Stimulated activated CD4-positive, alpha-beta T cell treated with anti-CD3 and anti-CD28 coated beads, Interleukin-2, amount 100 ng/mL, for 24 hours (primary cell): ENCODE measurements at places on chromosomes 5 and 9.

GRCh38 chr5:152689250-152689711 is 284.2 kb upstream of the NMUR2 start:
- DNase-seq = no peak

- no peak for DNase-seq
These were observed 16.9 kb upstream of the SNCAIP start for GRCh38 chr5:122295138-122295537.

DNA sequence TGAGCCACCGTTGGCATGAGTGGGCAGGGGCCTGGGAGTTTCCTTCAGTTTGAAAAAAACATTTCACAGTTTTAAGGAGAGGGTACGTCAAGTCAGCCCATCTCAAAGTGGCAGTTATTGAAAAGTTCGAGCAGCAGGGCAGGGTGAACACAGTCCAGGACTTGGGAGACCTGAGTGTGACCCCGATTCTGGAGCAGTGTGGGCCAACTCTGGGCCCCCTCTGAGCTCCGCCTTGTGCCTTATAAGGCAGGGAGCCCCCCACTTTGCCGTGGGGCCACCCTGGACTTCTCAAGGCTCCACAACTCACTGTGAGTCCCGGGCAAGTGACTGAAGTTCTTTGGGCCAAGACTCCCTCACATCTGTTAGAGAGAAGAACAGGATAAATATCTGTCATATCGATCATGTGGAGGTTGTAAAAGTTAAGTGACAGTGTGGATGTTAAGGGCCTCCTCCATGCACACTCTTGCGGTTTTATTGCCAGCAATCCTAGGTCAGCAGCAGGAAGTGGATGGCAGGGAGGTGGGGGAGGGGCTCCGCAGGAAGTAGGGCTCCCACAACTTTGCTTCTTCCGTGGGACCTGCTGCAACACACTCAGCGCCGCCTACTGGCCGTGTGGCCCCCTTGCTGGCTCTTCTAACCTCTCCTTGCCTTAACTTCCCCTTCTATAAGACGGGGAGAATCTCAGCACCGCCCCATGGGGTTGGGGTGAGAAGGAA is 38.4 kb downstream of the HRH2 start:
- peak; percentile 88 for DNase-seq

- no peak for DNase-seq
These were observed 382.5 kb downstream of the TMEM161B start for GRCh38 chr5:87886164-87886563.

DNA sequence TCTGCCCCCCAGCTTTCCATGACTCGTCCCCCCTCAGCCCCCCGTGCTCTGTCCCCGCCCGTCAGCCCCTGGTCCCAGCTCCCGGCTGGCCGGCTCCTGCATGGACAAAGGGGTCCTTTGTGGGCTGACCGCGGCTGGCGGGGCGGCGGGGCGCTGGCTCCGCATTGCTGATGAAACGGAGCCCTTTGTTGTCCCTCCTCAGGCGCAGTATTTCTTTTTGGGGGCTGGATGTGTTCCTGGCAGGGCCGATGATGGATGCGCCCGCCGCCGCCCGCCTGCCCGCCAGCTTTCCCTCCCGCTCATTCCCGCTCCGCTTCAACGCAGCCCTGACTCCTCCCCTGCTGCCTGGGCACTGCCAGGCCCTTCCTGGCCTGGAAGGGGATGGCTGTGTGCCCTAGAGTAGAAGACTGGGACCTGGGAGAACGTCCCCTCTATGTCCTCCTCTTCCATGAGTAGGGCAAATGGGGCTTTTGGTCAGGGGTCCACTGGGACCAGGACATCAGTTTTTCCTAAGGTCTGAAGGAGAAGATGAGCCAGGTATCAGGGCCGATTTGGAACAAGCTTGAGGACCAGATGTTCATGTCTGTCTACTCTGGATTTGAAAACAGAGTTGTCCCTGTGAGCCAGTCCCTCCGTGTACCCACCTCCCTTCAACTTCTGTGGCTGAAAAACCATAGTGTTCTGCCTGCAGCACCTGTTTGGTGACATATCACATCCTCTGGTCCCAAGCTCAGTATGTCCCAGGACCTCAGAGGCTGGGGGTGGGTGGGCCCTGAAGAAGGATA is 29.0 kb downstream of the CXXC5 start:
- DNase-seq = no peak

DNA sequence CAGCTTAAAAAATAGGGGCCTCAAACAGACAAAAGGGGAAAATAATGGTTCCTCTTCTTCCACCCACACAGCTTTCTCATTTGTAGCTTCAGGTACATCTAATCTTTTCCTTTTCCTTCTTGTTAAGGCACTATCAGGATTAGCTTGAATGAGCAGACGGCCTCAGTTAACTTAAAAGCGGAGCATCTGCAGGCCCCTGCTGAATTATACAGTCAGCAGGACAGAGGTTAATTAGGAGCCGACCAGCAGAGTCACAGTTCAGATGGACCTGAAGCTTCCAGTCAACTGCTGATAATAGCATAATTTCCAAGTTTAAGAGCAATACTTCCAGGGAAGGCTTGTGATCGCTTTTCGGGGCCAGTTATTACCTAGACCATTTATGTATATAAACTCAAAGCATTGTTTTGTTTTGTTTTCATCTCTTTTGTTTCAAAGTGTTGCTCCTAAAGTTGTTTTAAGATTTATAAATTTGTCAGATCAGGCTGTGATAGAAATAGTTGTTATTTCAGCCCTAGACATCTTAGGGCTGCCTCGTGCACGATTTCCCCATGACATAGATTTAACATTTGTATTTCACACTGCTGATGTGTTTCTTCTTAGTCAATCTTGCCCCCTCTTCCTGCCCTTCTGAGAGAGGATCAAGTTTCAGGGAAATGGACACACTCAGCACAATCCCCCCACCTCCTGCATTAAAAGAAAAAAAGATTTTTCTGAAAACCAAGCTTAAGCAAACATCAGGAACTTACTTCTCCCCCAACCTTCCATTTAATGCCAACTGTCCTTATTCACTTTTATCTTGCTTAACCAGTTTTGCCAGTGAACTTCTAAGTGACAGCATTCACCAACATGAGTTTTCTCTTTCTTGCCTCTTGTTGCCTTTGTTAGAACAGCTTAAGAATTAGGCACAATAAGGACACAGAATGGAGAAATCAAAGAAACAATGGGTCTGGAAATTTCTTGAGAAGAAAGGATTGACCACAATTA is 449.8 kb downstream of the ARHGEF28 start:
- no peak for DNase-seq

GRCh38 chr5:106423109-106423897 is 1247.4 kb downstream of the EFNA5 start:
- DNase-seq = no peak

DNA sequence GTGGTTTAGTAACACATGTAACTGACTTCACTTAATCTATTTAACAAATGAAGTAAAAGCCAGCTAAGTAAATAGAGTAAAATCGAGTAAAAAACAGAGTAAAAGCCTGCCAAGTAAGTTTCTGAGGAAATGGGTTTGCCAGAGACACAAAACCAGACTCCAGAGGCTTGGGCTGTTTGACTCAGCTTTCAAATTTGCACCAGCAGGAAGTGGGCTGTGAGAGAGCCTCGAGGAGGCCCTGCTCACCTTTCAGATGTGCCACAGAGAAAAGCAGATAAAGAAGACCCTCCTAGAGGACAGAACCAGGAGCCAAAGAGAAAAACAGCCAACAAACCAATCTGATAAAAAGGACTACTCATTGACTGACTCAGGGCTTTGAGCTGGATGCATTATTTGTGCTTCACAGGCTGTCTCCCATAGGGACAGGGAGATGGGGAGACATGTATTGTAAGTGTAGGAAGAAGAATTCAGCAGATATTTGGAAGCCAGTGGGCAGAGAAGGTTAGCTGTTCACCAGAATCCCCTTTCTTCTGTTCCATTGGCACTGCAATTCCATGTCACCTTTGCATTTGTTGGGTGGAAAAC is 14.4 kb upstream of the AMACR start:
- DNase-seq = no peak

DNA sequence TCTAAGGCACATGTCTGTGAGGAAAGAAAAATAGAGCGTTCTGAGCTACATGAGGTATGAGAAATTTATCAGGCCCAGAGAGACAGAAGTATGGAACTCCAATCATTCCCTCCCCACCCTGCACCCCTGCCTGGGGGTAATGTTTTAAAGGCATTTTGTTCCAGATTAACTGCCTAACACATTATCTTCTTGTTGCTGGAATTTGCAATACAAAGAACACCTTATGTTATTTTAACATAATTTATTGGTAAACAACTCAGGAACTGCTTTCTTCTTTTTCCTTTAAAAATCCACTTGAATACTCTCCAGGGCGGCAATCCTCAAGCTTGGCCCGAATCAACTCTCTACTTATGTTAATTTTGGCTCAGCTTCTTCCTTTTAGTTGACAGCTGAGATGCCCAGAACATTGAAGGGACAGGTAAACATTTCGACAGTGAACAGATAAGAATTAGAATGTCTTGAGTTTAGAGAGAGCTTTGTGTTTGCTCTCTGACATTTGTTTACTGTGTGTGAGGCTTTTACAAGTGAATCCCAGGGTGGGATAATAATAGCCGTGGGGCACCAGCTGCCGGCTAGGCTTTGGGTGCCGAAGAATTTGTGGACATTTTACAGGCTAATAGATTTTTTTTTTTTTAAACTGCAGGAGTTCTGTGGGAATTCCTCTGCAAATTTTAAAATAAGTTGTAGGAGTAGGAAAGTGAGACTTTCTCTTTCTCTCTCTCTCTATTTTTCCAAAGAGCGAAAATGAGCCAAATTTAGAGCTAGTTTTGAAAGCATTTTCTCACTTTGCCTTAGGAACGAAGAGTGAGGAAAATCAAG is 96.4 kb upstream of the TAF11L2 start:
- DNase-seq = no peak

GRCh38 chr5:102411-103043 is 10.6 kb downstream of the PLEKHG4B start:
- DNase-seq = no peak

- no peak for DNase-seq
These were observed 103.5 kb upstream of the APC start for GRCh38 chr5:112634166-112634565.

DNA sequence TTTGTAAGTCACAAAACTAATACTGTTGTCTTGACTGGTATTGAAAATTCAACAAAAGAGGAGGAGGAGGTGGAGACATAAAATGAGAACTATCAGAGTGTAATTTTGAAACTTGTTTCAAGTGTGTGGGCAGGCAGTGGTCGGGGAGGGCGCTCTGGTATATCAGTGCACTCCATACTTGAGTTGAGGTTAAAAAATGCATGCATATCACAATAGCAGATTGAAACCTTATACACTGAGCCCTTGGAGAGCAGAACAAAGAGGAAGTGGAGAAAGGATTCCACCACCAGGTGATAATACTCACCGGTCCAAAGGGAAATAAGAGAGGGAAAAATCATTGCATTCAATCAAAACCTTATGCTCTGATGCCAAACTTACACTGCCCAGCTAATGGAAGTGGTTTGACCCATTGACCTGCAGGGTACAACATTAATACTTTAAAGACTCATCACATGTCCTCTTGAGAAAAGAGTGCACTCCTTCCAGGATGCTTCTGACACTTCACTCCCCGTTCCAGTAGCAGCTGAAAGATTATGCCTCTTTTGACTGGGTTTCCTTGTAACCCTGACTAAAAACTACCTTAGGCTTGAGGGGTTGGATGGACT is 79.5 kb upstream of the FAM169A start:
- DNase-seq = peak; percentile 32

DNA sequence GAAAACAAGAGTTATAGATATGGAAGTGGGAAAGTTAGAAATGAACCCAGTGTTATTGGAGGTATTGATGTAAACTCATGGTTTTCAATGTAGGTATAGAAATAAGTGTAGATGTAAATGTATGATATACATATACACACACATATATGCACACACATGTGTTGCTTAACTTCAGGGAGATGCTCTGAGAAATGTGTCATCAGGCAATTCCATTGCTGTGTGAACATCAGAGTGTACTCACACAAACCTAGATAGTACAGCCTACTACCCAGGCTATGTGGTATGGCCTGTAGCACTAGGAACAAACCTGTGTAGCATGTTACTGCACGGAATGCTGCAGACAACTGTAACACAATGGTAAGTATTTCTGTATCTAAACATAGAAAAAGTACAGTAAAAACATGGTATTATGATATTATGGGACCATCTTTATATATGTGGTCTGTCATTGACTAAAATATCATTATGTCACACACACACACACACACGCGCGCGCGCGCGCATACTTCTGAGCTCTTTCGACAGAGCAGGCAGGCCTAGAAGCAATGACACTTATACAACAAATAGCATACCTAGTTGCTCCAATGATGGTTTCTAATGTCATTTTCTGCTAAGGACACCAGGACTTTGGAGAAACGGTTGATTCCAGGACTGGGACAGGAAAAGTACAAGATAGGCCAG is 86.6 kb downstream of the MACROH2A1 start:
- DNase-seq = no peak

GRCh38 chr5:108380531-108381349 is 1.2 kb downstream of the FBXL17 start:
- peak; percentile 59 for DNase-seq

DNA sequence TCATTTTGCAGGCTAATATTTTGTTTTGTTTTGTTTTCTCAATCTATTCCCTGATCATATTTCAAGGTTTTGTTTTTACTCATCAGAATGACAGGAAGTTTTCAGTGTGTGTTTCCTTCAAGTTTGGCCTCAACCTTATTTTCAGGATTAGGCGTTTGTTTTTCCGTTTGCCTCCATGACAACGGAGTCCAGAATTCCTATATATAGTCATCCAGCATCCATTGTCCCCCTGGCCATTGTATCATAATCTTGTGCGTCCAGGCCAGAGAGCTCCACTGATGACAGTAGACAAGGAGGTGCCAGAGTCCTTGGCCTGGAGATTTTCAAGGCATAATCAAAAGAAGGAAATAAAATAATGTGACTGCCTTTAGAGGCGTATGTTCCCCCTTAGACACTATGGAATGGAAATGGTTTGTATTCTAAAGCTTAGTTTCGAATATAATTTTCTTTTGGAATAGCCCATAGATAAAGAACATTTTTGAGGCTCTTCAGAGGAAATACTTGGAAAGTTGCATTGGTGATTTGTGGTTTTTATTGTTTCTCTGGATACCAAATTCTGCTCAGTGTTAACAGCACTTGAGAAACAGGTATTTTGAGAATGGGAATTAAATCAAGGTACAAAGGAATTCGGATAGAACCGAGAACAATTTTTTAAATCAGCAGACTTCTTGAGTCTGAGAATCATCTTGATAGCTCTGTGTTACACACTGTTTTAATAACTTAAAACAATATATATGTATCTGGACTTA is 99.8 kb downstream of the ZNF462 start:
- no peak for DNase-seq

DNA sequence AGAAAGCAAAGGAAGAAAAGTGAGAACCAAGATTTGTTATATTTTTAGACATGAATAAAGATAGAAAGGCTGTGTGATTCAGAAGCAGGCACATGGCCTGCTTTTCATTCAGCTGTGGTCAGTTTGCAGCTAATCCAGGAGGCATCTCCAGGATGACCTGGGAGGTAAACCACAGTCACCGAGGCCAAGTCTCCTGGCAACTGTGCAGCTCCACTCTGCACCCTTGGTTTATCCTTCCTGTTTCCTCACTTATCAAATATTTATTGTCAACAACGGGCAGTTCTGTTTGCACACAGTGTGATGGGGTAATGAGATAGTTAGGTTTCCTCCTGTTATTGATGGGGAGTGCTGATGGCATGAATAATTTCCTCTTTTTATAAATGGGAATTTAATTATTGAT is 243.0 kb downstream of the PSAT1 start:
- DNase-seq = no peak
